Stimulated activated CD4-positive, alpha-beta T cell treated with anti-CD3 and anti-CD28 coated beads, Interleukin-4, amount 100 ng/mL, for 48 hours (primary cell): ENCODE measurements at places on chromosomes 4 and X.

GRCh38 chrX:132877954-132878536 lies 80.4 kb downstream of the HS6ST2 start:
- no peak for DNase-seq

- no peak for DNase-seq
These were observed 25.3 kb downstream of the FAM47E start for GRCh38 chr4:76276813-76277212.

DNA sequence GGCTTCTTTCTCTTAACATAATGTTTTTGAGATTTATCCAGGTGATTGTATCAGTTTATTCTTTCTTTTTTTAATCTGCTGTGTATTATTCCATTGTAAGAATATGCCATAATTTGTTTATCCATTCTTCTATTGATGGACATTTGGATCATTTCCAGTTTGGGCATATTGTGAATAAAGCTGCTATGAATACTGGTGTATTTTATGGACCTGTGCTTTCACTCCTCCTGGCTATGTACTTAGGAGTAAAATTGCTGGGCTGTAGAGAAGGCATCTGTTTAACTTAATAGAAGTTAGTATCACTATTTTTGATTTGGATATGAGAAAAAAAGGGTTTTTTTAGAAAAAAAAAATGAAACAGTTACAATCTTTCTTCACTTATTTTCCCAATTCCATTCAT lies 50.0 kb upstream of the FAM9C start:
- no peak for DNase-seq

GRCh38 chrX:74242050-74242449 lies 61.9 kb upstream of the ZCCHC13 start:
- no peak for DNase-seq

- no peak for DNase-seq
These were observed 180.1 kb upstream of the SPRY1 start for GRCh38 chr4:123216543-123216942.

GRCh38 chr4:83639849-83640493 lies 104.1 kb downstream of the GPAT3 start:
- peak; percentile 25 for DNase-seq

DNA sequence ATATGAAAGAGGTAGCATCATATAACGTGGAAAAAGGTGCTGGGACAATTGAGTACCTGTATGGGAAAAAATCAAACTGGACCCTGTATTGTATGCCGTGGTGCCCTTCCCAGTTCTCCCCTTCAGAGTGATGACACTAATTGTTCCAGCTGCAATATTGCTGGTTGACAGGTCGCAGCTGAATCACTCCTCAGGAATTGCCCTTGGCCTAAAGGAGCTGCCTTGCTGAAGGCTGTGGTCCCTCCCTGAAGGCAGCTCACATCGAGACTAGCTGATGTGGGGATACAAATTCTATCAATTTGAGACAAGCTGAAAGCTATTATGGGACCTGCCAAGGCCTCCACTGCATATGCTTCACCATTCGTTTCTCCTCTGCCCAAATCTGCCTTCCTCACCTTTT lies 39.3 kb upstream of the CXCL8 start:
- DNase-seq: no peak

DNA sequence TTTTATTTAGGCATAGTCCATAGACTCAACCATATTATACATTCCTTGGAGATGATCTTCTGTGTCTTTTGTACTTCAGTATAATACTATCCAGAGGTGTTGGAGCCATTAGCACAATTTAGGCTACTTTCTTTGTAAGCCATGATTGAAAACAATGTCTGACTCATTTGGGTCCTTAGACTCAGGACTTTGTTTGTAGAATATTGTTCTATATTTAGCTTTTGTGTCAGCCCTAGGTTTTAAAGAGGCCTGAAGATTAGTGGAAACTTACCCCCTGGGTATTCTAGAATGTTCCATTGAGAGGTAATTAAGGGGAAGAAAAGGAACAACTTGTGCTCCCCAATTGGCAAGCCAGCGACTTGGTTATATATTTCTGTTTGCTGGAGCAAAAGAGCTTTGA lies 145.2 kb upstream of the SCML1 start:
- no peak for DNase-seq

DNA sequence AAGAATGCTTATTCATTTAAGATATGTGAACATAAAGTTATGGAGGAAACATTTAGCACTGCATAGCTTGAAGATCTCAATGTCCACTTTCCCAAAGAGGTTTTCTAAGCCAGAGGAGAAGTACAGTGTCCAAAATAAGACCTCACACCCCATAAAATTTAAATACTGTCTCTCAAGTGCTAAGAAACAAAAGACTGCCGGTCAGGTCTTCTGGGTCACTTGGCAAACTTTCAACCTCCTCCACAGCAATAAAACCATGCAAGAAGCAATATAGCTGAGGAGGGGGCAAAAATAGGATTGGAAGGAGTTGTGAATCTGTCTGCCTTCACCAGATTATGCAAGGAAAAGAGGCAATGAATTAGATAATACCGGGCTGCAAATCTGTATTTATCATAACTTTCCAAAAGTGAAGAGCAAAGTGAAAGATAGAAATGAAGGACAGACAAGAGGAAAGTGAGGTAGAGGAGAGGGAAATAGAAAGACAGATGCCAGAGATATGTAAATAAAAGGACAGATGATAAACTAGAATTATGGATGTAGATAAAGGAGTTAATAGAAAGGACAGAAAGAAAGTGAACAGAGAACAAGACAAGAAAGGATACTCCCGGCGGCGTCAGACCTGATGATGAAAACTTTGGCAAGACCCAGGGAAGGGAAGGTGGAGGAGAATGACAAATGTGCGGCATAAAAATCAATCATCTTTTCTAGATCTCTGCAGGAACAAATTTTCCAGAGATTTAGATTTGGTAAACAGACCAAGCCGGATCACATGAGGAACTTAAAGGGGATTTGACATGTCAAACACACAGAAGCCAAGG lies 152.7 kb upstream of the FAM241A start:
- DNase-seq: no peak

- no peak for DNase-seq
These were observed 3.3 kb downstream of the SH3BP2 start for GRCh38 chr4:2795893-2796848.

GRCh38 chr4:36692586-36692985 lies 411.2 kb downstream of the DTHD1 start:
- DNase-seq: no peak

DNA sequence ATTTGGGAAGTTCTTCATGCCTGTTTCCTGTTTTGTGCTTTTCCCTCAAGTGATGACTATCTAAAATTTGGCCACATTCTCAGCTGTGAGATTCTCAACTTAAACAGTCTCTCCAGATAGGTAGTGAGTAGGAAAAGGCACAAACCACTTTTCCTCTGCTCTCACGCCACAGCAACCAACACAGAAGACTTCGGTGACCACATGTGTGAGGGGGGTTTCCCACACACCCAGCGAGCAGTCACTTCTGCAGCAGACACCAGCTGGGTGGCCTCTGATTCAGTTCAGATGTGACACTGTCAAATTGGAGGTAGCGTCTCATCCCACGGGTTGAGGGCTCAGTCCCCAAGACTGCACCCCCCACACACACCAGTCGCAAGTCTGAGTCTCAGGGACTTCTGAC lies 25.1 kb upstream of the CLDN34 start:
- peak; percentile 63 for DNase-seq

DNA sequence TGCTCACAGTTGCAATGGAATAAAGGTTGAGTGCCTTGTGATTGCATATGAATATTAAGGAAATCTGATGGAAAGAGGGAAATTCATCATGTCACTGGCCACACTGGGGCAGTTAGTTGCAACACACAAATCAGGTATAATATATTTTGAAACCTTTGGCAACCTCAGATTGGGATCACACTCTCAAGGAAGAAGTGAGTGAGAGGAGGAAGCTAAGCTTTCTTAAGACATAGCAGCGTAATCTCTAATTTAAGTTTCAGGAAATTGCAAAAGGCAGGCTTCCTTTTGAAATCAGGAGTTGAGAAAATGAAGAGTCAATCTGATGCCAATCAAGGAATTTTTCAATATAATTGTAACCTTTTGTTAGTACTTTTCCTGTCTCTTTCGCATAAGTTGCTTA lies 12.3 kb upstream of the CLTRN start:
- no peak for DNase-seq

GRCh38 chr4:56821381-56822243 lies at the start of gene SPINK2:
TSS of gene SPINK2 (minus strand) at chr4:56821701. CDS start at chr4:56821662, 39 bp downstream.
- peak; percentile 41 for DNase-seq

DNA sequence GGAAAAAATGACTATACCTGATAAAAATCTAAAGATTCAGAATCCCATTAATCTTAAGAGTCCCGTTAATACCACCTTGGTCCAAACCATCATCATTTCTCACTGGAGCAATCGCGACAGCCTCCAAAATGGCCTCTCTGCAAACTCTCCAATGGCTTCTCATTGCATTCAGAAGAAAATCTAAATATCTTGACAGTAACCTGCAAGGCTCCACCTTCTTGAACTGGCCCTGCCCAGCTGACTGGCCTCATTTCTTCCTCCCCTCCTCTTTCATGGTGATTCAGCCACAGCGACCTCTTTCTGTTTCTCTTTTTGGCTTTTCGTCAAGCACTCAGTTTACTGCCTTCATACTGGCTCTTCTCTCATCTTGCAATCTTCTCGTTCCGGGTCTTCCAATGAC lies 56.2 kb upstream of the GPRIN3 start:
- DNase-seq: no peak

- DNase-seq: no peak
These were observed 2.9 kb downstream of the HDAC8 start for GRCh38 chrX:72569786-72570185.

GRCh38 chr4:48027653-48028052 lies 11.1 kb downstream of the NIPAL1 start:
- no peak for DNase-seq

- no peak for DNase-seq
These were observed 4.5 kb upstream of the RHOH start for GRCh38 chr4:40192114-40193015.

- DNase-seq: peak; percentile 28
These were observed at the start of gene TBC1D1 for GRCh38 chr4:37890801-37891259. TSS of gene TBC1D1 (plus strand) at chr4:37891084. CDS start at chr4:37902096, 11,012 bp downstream.

DNA sequence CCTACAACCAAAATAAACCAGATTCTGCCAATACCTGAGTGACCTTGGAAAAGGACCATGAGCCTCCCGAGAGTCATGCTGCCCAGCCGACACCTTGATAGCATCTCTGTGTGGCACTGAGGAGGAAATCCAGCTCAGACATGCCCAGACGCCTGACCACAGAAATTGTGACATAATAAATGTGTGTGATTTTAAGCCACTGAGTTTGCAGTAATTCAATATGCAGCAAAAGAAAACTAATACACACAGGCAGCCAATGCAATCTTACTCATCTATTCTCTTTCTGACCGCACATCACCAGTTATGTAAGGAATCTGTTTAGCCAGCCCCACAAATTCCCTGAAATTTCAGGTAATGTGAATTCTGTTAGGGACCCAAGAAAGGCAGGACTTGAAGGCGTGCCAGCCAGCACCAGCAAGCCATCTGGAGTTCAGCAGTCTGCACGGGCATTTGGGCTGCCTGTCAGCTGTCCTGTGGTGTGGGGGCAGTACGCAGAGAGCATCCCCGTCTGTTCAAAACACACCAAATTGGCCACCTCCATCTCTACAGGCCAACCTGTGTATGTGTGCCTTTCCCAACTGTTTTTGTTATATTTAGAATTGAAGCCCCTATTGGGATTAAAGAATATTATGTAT lies 176.4 kb downstream of the NLGN4X start:
- DNase-seq: no peak

- DNase-seq: no peak
These were observed 4.4 kb downstream of the FGFBP2 start for GRCh38 chr4:15958562-15958961.

GRCh38 chr4:174600391-174600790 lies 78.1 kb upstream of the HPGD start:
- no peak for DNase-seq

- no peak for DNase-seq
These were observed 456.8 kb downstream of the PRR32 start for GRCh38 chrX:127276326-127276725.

- no peak for DNase-seq
These were observed 727.8 kb upstream of the LCORL start for GRCh38 chr4:18749391-18749790.

GRCh38 chr4:100489305-100489704 lies 28.5 kb downstream of the EMCN start:
- no peak for DNase-seq
